Activated naive CD8-positive, alpha-beta T cell treated with anti-CD3 and anti-CD28 coated beads, Interleukin-2, amount 10 ng/mL, durations not matched to agents 7 days and 5 days (primary cell): ENCODE measurements at places on chromosomes 4 and X. TPM values are rescaled to one million over a fixed set of nuclear protein-coding genes. Genes with fewer than 3 reads are reported as not detected.

GRCh38 chr4:184851200-184851541 is 25.4 kb upstream of the ACSL1 start:
- H3K36me3 ChIP-seq, result no peaks in the 10 kb centered on the region
- H3K4me3 ChIP-seq, result no peak overlapping the region
- H3K4me1 ChIP-seq, result peaks cover 37% of the 10 kb centered on the region
- H3K27me3 ChIP-seq, result peaks cover 8% of the 10 kb centered on the region
- H3K27ac ChIP-seq, result no peak overlapping the region

GRCh38 chr4:153216546-153216945 is 12.3 kb downstream of the TRIM2 start:
- no peak for DNase-seq
- H3K4me3 ChIP-seq, result no peak overlapping the region
- peaks cover 4% of the 10 kb centered on the region for H3K36me3 ChIP-seq
- peaks cover 7% of the 10 kb centered on the region for H3K4me1 ChIP-seq

GRCh38 chrX:78357342-78358055 is 30.1 kb upstream of the CYSLTR1 start:
- no peak for DNase-seq
- no peaks in the 10 kb centered on the region for H3K27me3 ChIP-seq
- H3K36me3 ChIP-seq, result peaks cover 1% of the 10 kb centered on the region
- H3K27ac ChIP-seq, result no peak overlapping the region
- no peak overlapping the region for H3K4me3 ChIP-seq

The ANXA10 gene
- total RNA-seq, result not detected

The C4orf50 gene
- 0.43 TPM for total RNA-seq

The CENPVL3 gene
- not detected for total RNA-seq

The GUCY2F gene
- total RNA-seq, result not detected

DNA sequence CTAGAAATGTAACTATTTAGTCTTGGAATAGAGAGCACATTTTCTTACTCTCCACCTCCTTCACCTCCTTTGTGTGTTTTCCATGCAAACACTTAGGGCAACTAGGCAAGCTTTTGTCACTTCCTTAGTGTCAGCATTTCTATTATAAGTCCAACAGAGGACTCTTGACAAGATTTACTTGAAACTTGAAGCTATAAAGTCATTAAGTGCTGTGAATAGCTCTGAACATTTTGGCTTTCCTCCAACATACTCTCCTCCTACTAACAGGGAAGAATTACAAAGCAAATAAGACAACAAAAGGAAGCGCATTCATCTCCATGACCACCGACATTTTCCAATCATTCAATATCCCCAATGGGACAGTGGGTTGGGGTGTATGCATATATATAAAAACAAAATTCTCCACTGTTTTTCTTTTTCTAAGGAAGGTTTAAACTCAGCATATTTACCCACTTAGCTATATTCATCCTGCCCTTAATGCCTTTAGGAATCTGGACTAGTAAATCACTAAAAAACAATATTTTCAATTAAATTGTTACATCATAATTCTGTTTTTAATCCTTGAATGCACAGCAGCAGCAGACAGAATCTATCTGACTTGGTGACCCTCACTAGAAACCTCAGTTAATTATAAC is 264.6 kb downstream of the SNCA start:
- peaks cover 8% of the 10 kb centered on the region for H3K27me3 ChIP-seq
- DNase-seq, result no peak
- no peak overlapping the region for H3K4me3 ChIP-seq
- no peaks in the 10 kb centered on the region for H3K36me3 ChIP-seq
- no peak overlapping the region for H3K27ac ChIP-seq

GRCh38 chr4:103423261-103423660 is 225.1 kb upstream of the CENPE start:
- H3K4me1 ChIP-seq, result no peaks in the 10 kb centered on the region
- no peak for DNase-seq
- no peaks in the 10 kb centered on the region for H3K36me3 ChIP-seq
- no peak overlapping the region for H3K4me3 ChIP-seq
- no peaks in the 10 kb centered on the region for H3K27me3 ChIP-seq
- no peak overlapping the region for H3K27ac ChIP-seq

DNA sequence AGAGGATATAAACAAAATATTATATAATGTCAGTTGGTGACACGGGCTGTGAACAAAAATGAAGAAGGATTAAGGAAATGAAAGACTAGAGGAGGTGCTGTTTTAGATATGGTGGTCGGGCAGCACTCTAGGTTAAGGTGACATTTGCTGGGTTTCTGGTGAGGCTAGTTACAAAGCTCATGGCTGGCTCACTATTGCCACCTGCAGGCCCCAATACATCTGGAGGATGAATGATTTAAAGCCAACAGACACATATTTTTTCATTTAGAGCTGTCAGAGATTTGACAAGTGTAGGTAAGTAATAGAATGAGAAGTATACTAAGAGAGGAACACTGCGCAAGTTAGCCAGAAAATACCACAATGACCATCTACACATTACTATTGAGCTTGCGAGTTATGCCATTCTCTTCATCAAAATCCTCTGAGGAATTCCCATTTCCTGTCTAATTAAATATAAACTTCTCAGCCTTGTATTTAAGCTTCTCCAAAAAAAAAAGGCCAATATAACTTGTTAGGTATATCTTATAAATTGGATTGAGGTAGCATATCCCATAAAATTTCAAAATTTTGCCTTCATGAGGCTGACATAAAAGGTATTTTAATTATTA is 6.4 kb upstream of the FGG start:
- no peak overlapping the region for H3K27ac ChIP-seq
- peak; percentile 54 for DNase-seq
- no peak overlapping the region for H3K4me3 ChIP-seq
- H3K27me3 ChIP-seq, result peaks cover 10% of the 10 kb centered on the region
- H3K36me3 ChIP-seq, result peaks cover 6% of the 10 kb centered on the region

The TDO2 gene
- not detected for total RNA-seq

GRCh38 chr4:2103843-2104547 is 44.9 kb downstream of the NAT8L start:
- H3K27ac ChIP-seq, result no peak overlapping the region
- peaks cover 19% of the 10 kb centered on the region for H3K27me3 ChIP-seq
- H3K4me1 ChIP-seq, result peaks cover 2% of the 10 kb centered on the region
- DNase-seq, result no peak
- peaks cover 3% of the 10 kb centered on the region for H3K36me3 ChIP-seq

The RP2 gene
- total RNA-seq, result 10.8 TPM

The BGN gene
- total RNA-seq, result not detected

The PRIMPOL gene
- 25.0 TPM for total RNA-seq

The SPON2 gene
- 18.5 TPM for total RNA-seq

The HTRA3 gene
- not detected for total RNA-seq

GRCh38 chr4:101155368-101155767 is 192.0 kb downstream of the PPP3CA start:
- no peak overlapping the region for H3K4me3 ChIP-seq
- DNase-seq, result no peak
- no peaks in the 10 kb centered on the region for H3K27me3 ChIP-seq
- no peaks in the 10 kb centered on the region for H3K36me3 ChIP-seq

DNA sequence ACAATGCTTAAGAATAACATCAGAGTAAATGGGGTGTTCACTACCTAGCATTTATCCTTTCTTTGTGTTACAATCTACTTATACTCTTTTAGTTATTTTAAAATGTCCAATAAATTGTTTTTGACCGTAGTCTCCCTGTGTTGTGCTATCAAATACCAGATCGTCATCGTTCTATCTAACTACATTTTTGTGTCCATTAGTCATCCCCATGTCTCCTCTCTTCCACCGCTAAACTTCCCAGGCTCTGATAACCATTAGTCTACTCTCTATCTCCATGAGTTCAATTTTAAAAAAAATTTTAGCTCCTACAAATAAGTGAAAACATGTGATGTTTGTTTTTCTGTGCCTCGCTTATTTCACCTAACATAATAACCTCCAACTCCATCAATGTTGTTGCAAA is 381.9 kb downstream of the PRDM5 start:
- H3K4me3 ChIP-seq, result no peak overlapping the region
- H3K27me3 ChIP-seq, result no peaks in the 10 kb centered on the region
- H3K27ac ChIP-seq, result no peak overlapping the region
- no peaks in the 10 kb centered on the region for H3K36me3 ChIP-seq
- no peak for DNase-seq
- no peaks in the 10 kb centered on the region for H3K4me1 ChIP-seq

DNA sequence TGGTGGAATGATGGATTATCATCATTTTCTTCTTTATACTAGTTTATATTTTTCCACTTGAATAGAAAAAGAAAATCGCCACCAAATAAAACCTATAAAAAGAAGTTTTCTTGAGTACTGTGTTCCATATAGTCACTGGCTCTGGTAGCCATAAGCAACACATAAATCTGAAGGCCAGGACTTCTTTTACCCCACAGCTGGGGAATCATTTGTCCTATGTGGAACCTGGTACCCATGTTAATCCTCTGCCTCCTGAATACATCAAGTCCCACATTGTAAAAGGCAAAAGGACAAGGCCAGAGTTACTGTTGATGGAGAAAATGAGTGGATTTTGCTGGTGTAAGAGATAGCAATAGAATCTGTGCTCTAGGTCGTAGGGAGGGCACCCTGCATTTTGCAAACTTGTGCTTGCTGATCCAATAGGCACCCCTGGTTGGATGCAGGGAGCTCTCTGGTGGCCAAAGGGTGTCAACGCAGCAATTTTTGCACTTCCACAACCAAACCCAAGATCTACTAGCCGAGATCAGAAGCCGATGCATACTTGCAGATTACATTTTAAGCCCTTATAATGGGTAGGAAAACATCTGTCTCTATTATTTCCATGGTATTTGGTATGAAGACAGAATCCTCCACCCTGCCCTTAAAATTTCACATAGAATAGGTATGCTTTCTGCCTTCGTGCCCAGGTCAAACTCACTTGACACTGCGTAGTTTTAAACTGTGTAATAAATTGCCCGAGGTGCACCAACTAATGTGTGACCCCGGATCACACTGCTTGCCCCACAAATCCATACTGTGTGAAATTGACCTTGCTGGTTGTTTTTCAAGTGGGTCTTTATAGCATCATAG is 146.2 kb upstream of the SCML1 start:
- H3K36me3 ChIP-seq, result no peaks in the 10 kb centered on the region
- H3K4me3 ChIP-seq, result peak overlapping the region; percentile 25
- H3K4me1 ChIP-seq, result peaks cover 16% of the 10 kb centered on the region
- peak overlapping the region; percentile 48 for H3K27ac ChIP-seq
- H3K27me3 ChIP-seq, result no peaks in the 10 kb centered on the region

DNA sequence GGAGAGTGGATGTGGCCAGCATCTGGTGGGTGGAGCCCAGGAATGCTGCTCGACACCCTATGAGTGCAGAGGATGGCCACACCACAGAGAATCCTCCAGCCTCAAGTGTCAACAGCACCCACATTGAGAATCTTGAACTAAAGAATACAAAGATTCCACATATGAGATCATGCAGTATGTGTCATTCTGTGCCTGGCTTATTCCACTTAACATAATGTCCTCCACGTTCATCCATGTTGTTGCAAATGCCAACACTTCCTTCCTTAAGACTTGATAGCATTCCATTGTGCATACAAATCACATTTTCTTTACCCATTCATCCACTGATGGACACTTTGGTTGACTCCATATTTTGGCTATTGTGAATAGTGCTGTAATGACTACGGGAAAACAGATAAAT is 145.8 kb downstream of the PRKX start:
- no peaks in the 10 kb centered on the region for H3K36me3 ChIP-seq
- no peak overlapping the region for H3K4me3 ChIP-seq
- H3K27me3 ChIP-seq, result no peaks in the 10 kb centered on the region
- no peak for DNase-seq
- H3K27ac ChIP-seq, result no peak overlapping the region

- no peak overlapping the region for H3K27ac ChIP-seq
- no peaks in the 10 kb centered on the region for H3K36me3 ChIP-seq
- DNase-seq, result no peak
- peaks cover 8% of the 10 kb centered on the region for H3K4me1 ChIP-seq
- no peak overlapping the region for H3K4me3 ChIP-seq
Measured at GRCh38 chr4:56840559-56840958, 19.1 kb upstream of the SPINK2 start.

The EDA gene
- total RNA-seq, result 2.3 TPM

DNA sequence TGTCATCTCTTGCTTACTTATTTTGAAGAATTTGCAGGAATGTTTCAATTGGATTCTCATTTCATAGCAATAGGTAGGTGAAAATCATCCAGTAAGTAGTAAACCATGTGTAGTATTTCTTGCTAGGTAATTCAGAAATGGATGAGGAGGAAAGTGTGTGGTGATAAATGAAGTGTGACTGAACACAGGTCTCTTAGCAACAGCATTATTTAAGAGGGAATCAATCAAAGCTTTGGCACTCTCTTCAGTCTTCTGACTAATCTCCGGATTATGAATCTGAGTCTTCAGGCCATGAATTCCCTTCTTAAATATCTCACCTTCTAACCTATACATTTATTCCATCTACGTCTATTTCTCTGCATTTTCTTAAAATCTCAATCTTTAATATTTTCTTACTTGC is 55.8 kb upstream of the ARHGAP24 start:
- H3K27ac ChIP-seq, result no peak overlapping the region
- H3K36me3 ChIP-seq, result no peaks in the 10 kb centered on the region
- DNase-seq, result no peak
- H3K4me1 ChIP-seq, result no peaks in the 10 kb centered on the region

DNA sequence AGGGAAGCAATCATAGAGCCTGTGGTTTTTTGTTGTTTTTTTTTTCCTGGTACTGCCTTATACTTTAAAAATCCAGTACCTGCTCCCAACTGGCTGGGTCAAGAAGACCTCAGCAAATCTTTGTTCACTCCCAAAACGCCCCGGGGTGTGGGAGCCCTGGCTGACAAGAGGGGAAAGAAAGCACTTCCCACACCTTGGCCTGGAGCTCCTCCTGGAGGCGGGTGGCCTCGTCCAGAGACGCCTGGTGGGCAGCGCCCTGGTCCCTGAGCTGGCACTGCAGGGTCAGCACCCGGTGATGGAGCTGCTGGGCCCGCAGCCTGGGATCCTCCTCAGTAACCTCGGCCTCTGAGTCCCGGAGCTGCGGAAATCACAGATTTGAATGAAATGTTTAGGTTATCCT is 38.2 kb downstream of the C4orf50 start:
- H3K27me3 ChIP-seq, result peaks cover 19% of the 10 kb centered on the region
- no peaks in the 10 kb centered on the region for H3K36me3 ChIP-seq
- no peak overlapping the region for H3K4me3 ChIP-seq
- no peak overlapping the region for H3K27ac ChIP-seq
- no peaks in the 10 kb centered on the region for H3K4me1 ChIP-seq

DNA sequence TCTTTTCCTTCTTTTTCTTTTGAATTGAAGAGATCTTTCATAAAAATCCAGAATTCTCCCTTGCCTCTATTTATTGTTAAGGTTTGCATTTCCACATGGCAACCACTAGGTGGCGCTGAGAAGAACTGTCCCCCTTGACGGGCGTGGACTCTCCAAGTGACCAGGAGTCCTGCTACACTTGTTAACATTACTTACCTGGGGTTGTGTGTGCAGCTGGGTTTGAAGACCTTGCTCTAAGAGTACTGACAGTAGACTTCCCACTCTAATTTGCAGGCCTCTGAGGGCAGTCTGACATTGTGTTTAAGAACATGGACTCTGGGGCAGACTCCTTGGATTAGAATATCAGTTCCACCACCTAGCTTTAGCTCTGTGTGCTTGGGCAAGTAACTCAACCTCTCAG is 52.8 kb downstream of the GPRIN3 start:
- peaks cover 20% of the 10 kb centered on the region for H3K36me3 ChIP-seq
- H3K4me1 ChIP-seq, result peaks cover 29% of the 10 kb centered on the region
- H3K27ac ChIP-seq, result no peak overlapping the region

- DNase-seq, result no peak
- no peak overlapping the region for H3K27ac ChIP-seq
- peaks cover 6% of the 10 kb centered on the region for H3K27me3 ChIP-seq
Measured at GRCh38 chr4:129379429-129379828, 283.5 kb downstream of the C4orf33 start.
